ENCODE measurements at places on chromosomes 7 and 10.
A peak's percentile ranks its signal among the peaks of the same experiment; 100 is the strongest.

DNA sequence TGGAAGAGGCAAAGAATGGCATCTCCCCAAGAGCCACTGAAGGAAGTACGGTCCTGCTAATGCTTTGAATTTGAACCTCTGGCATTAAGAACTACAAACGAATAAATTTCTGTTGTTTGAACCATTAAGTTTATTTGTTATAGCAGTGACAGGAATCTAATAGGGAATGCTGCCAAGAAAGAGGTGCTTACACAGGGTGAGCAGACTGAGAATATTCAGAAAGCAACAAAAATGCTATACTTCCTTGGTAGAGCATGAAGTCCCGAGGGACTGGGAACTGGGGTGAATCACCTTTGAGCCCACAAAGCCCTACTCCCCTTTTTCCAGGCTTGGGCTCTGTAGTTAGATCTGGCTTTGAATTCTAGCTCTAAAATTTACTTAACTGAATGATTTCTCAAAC lies 45.0 kb downstream of the PANK1 start:
- DNase-seq, result no peak

DNA sequence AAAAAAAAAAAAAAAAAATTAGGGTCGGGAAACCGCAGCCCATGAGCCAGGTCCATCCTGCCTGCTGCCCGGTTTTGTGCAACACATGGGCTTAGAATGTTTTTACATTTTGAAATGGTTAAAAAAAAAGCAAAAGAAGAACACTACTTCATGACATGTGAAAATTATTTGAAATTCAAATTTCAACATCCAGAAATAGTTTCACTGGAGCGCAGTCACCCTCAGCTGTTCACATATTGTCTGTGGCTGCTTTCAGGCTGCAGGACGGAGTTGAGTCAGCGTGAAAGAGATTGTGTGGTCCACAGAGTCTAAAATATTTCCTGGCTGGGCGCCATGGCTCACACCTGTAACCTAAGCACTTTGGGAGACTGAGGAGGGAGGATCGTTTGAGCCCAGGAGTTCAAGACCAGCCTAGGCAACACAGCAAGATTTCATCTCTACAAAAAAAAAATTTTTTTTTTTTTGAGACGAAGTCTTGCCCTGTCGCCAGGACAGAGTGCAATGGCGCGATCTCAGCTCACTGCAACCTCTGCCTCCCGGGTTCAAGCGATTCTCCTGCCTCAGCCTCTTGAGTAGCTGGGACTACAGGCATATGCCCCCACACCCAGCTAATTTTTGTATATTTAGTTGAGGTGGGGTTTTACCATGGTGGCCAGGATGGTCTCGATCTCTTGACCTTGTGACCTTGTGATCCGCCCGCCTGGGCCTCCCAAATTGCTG lies 63.9 kb upstream of the ECHDC3 start:
- DNase-seq, result no peak

DNA sequence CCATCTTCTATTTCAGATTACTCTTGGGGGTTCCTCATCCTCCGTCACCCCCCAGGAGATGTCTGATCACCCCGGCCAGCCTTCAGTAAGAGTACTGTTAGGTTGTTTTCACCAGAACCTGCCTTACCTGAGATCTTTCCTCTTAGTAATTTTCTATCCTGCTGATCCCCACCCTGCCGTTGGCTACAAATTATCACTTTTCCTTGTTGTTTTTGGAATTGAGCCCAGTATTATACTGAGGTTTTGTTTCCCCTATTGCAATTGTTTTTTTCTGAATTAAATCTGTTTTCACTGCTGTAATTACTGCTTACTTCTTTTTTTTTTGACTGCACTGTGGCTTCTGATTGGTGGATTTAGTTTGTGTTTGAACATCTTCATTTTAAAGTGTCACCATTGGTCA lies 14.7 kb downstream of the SPAM1 start:
- DNase-seq, result no peak

GRCh38 chr7:149824748-149825566 lies 13.2 kb upstream of the ZNF862 start:
- DNase-seq, result no peak

DNA sequence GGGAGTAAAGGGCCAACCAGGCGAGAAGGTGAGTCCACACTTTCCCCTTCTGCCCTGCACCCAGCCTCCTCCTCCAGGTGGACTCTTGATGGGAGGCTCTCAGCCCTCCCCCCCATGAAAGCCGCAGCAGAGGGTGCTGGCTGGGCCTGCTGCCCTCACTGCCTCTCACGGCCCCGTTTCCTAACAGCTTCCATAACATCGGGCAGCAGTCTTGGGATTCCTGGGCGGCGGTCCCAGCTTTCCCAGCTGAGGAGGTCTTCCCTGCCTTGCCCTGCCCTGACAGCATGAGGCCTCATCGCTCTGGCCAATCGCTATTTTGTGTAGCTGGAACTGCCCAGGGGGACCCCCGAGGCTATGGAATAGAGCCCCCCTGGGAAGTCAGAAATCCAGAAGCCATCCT lies 76.3 kb downstream of the COL13A1 start:
- DNase-seq, result no peak

GRCh38 chr7:29565982-29566746 lies 2.5 kb downstream of the PRR15 start:
- no peak for DNase-seq

- DNase-seq, result no peak
Observed at GRCh38 chr10:52566471-52567246, 205.9 kb downstream of the MBL2 start.

DNA sequence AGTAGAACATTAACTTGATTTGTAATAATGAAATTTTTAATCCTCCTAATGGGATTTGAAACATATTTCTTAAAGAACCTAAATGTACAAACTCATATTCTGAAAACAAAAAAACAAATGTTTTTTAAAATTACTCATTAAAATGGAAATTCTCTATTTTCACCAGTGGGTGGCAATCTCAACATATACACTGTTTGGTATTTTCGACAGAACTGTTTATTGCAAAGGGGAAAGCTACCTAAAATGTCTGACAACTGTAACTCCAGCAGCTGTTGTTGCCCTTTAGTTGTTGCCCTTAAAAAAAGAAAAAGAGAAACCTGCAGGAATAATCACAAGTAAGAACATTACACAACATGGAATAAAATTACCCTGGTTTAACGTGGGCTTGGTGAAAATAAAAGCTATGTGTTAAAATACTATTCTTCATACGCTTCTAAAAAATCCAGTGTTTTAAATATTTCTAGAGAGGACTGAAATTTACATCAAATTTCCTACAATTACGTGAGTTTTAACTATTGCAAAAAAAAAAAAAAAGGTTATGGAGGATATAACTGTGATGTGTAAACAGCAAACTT lies 54.5 kb downstream of the COL1A2 start:
- no peak for DNase-seq

- no peak for DNase-seq
Observed at GRCh38 chr10:14616955-14617730, 157.6 kb downstream of the FAM107B start.

DNA sequence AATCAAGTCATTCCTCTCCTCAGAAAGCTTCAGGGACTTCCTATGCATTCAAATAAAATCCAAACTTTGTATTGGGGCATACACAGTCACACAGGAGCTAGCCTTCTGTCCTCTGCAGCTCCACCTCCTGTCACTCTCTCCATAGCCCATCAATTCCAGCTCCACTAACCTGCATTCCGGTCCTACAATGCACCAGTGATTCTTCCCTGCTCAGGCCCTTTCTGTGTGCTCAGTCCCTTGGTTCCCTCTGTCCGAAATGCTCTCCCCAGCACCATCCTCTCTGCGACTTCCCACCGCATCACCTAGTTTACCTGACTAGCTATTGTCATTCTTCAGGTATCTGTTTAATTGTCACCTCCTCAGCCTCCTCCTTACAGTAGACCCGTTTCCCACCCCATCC lies 26.4 kb upstream of the YAE1 start:
- DNase-seq, result no peak

- DNase-seq, result no peak
Observed at GRCh38 chr7:75055155-75055554, 18.4 kb downstream of the RCC1L start.

DNA sequence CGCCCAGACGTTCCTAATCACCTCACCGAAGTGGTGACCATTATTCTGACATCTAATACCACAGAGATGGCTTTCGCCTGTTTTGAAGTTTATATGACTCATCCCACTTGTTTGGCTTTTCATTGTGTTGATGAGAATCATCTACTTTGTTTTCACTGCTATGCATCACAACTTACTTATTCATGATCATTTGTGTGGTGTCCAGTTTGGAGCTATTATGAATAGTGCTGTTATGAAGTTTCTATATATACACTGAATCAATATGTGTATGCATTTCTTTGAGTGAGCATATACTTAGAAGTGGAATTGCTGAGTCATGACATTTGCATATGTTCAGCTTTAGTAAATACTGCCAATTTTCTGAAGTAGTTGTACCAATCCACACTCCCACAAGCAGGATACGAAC lies 38.6 kb upstream of the TNKS2 start:
- no peak for DNase-seq

- no peak for DNase-seq
Observed at GRCh38 chr10:3772361-3773171, 12.4 kb downstream of the KLF6 start.

DNA sequence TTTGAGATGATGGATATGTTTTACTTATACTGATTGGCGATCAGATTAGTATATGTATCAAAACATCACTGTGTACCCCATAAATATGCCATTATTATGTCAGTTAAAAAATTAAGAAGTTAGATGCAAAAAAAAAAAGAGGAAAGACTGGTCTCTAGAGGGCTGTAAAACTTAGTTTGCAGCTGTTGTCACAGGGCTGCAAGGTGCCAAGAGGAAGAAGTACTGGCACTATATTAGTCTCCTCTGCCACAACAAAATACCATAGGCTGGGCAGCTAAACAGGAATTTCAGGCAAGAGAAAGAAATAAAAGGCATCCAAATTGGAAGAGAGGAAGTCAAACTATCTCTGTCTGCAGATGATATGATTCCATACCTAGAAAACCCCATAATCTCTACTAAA lies 177.8 kb upstream of the PLPP4 start:
- DNase-seq, result no peak

DNA sequence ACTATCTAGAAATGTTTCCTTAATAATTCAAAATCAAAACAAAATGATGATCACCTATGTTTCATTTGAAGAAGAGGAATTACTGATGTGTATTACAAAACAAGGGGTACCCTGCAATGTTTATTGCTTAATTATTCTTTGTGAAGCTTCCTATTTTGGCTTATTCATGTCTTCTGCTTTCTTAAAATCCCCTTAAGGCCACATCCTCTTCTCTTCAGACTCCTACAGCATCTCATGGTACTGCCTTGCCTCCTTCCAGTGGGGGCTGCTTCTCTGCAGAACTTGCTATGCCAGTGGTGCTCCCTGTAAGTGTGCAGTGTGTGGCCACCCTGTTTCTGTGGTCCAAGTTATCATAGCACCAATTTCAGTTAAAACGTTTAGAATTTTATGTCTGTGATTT lies 35.0 kb downstream of the CCDC146 start:
- DNase-seq, result no peak

DNA sequence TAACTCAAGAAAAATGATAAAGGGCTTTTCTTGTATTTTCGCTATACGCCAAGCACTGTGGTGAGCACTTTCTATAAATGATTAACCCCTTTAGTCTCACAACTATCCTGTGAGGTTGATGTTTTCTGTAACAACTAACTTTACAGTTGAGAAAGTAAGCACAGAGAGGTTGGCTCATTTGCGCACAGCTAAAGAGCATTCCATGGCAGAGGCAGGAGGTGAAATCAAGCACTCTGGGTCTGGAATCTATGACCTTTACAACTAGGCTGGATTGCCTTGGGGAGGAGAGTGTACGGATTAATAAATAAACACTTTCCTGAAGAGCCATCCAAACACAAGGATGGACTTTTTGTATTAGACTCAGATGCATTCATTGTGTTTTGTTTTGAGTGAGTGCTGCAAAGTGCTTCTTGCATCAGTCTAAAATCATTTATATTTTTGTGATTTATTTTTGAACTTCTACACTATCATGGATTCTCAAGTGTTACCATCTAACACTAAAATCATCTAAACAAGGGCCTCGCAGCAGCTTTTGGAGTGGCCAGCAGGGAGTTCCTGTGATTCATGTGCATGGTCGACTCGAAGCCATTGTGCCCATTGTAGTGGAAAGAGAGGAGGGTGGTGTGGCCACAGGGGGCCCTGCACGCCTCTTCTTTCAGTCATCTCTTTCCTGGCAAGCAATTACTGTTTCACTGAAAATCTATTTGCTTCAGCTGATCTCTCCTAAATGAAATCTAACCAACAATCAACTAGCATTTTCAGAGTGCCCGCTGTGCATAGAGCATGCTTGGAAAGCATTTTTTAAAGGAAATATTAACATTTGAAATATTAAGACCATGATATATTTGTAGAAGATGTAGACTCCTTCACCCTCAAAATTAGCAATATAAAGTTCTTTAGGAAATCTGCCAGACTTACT lies 633.4 kb upstream of the COBL start:
- DNase-seq, result no peak

DNA sequence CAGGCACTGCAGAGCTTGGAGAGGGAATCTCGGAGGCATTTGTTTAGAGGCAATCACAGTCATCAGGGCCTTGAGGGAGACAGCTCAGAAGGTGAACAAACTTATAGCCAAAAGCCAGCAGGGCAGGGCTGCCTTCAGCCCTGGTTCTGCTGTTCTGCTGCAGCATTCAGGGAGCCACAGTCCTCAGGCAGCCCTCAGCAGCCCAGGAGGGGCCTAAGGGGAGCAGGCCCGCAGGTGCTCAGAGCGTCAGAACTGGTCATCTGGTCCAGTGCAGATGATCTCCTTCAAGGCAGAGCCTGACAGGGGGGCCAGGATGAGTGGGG lies 84.7 kb downstream of the ARHGAP22 start:
- no peak for DNase-seq

DNA sequence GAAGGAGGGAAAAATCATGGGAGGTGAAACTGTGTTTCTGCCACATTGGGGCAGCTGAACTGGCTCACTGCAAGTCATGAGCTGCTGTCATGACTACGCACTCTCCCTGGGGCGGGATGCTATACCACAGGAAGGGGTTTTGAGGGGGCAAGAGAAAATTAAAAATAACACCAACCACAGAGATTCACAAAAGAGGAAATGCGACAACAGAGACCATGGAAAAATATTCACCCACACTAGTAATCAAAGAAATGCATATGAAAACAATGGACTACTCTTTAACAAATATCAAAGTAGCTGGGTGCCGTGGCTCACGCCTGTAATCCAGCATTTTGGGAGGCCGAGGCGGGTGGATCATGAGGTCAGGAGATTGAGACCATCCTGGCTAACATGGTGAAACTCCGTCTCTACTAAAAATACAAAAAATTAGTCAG lies 65.2 kb upstream of the TM9SF3 start:
- peak; percentile 23 for DNase-seq

GRCh38 chr10:89973326-89973725 lies 271.9 kb downstream of the KIF20B start:
- DNase-seq, result no peak

- DNase-seq, result no peak
Observed at GRCh38 chr10:80500572-80501380, 36.9 kb upstream of the SH2D4B start.

GRCh38 chr10:101085846-101086245 lies 24.1 kb downstream of the KAZALD1 start:
- DNase-seq, result no peak

GRCh38 chr7:66303454-66304155 lies 98.5 kb downstream of the TPST1 start:
- DNase-seq, result no peak

GRCh38 chr10:20614911-20615310 lies 282.2 kb downstream of the NEBL start:
- no peak for DNase-seq
